Stimulated activated CD4-positive, alpha-beta T cell treated with anti-CD3 and anti-CD28 coated beads, Interleukin-4, amount 100 ng/mL, for 4 hours (primary cell): ENCODE measurements at places on chromosomes 11 and 22.

GRCh38 chr11:96109331-96110030, 185.6 kb upstream of the MTMR2 start:
- DNase-seq = no peak

GRCh38 chr11:112524798-112525197, 264.1 kb upstream of the PLET1 start:
- DNase-seq = no peak

GRCh38 chr11:95193541-95193940, 37.5 kb downstream of the SESN3 start:
- DNase-seq = no peak

DNA sequence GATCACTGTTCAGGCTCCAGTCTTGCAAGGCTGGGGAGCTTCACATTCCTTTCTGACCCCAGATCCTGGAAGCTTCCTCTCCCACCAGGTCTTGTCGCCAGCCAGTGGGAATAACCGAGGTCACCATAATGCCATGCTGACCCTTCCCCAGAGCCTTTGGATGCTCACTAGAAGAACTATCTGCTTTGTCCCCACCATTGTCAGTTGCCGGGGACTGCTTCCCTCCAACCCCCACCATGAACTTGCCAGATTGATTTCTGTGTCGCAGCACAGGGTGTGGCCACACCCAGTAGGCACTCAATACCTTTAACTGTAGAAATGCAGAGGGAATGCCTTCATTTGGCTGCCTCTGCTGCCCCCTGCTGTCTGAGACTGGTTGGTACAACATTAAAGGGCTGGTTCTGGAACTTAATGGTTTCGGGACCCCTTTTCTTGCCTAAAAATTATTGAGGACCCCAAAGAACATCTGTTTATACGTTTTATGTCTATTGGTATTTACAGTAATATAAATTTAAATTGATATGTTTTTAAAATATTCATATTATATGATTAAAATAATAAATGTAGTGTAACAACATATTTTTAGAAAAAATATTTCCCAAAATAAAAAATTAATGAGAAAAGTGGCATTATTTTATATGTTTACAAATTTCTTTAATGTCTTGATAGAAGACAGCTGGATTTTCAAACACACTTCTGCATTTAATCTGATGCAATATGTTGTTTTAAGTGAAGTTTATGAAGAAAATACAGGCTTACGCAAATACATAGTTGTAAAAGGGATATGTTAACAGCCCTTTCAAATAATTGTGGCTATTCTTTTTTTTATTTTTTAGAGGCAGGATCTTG, 6.7 kb upstream of the GDPD5 start:
- peak; percentile 72 for DNase-seq

DNA sequence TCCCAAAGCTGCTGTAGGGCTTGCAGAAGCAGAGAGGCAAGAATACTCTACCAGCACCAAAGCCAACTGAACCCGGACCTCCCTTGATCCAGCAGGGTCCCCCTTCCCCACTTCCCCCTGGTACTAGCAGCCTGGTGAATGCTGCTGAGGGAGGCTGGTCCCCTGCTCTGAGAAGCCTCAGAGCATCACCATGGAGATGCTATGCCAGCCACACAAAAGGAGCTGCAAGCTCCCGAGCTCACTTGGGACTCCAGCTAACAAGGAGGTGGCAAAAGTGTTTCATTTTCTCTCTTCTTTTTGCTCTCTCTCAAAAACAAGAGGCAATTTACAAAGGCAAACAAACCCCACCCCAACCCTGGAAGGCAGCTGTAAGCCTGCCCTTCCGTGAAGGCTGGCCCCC, 509.8 kb downstream of the BUD13 start:
- no peak for DNase-seq

DNA sequence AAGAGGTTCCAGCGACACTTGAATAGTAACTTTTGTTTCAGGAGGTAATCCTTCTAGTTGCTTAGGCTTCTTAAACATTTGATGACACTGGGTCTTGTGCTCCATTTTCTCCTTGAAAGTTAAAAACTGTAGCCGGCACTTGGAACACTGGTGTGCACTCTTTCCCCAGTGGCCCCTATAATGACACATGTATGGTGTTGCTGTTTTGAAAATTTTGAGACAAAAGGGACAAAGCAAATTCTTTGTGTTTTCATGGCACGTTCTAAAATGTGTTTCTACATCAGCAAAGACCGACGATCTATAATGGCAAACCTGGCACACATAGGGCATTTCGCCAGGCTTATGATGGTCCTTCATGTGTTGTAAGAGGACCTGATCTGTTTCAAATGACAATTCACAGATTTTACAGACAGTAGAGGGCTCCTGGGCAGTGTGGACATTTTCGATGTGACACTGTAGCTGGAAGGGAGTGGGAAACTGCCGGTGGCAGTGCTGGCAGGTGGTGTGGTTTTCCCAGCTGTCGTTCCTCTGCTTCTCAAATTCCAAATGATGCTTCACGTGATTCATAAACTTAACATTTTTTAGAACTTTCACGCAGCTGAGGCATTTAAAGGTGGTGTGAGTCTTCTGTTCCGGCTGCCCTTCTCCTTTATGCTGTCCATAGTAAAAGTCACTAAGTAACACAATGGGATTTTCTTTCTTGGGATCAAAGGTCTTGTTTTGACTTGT, 20.5 kb downstream of the ZNF280B start:
- no peak for DNase-seq

GRCh38 chr11:65412271-65413076, 10.1 kb upstream of the NEAT1 start:
- no peak for DNase-seq

- DNase-seq = no peak
Measured at GRCh38 chr11:94130298-94131046, 1.8 kb downstream of the PANX1 start.

DNA sequence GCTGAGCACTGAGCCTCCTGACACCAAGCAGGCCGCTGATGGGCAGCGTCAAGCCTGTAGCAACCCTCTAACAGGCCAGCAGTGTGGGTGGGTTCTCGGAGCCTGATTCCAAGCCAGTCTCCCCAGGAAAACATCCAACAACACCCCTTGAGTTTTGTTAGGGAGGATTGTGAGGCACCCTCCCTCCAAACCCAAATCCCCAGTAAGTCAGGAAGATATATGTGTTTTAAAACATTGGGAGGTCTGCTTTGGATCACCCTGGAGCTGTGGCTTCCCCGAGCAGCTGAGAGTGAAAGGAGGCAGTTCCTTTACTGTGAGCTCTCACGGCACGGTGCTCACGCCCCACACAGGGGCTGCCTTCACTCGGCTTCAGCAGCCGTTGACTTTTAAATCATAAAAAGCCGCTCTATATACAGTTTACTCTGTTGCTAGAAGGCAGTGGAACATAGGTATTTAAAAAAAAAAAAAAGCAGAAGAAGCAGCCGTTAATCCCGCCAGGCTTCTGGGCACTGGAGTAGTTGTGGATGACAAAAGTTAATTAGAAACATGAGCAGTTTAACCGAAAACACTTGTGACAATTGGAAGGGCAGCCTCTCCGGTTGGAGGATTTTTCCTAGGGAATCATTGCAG, 218.6 kb downstream of the NAV2 start:
- no peak for DNase-seq

DNA sequence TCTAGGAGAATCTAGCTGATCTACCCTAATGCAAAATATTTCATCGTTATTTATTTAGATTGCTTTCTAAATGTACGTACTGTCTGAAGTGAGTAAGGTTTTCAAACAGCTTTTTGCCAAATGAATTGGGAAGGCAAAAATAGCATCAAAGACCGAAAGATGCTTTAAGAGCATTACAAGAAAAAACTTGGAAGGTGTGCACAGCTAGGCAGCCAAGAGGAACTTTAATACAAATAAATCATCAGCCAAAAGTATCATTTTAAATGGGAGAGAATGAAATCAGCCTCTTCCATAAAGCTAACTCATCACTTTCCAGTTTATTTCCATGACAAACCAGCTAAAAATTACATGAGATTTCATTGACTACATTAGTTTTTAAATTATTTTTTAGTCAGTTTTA, 30.2 kb upstream of the CFAP300 start:
- no peak for DNase-seq

- DNase-seq = peak; percentile 13
Measured at GRCh38 chr11:46489656-46490560, 98.3 kb upstream of the CHRM4 start.

DNA sequence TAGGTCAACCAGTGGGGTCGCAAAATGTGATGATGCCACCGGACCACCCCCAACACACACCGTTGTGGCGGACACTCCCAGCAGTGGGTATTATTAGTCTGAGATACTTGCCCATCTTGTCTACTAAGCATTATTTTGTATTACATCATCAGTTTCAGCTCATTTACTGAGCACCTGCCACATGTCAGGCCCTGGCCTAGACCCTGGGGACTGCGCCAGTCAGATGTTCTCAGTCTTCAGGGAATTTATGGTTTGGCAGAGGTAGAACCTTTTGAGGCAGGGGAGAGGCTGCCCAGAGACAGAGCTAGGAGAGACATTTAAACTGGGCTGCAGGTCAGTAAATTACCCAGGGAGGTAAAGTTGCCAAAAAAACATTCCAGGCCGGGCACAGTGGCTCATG, 43.1 kb upstream of the GCAT start:
- no peak for DNase-seq

DNA sequence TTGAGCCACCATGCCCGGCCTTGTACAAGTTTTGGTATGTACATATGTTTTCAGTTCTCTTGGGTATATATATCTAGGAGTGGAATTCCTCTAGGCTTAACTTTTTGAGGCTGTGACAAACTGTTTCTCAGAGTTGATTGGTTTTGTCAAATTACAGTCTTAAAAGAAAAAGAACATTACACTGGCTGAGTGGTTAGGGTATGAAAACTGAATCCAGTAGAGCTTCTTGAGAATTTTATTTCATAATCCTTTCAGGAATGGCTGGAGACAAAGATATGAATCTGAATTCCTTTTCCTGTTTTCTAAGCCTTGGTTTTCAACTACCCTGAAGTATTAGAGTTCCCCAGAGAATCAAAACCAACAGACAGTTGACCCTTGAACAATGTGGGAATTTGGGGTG, 6.5 kb downstream of the METTL15 start:
- DNase-seq = no peak
